Left ventricle myocardium inferior (tissue), 1 donor: ENCODE measurements at places on chromosomes 4 and X. TPM values are rescaled to one million over a fixed set of nuclear protein-coding genes. Genes with fewer than 3 reads are reported as not detected.

- DNase-seq: no peak
Observed at GRCh38 chrX:14594521-14594920, 65.2 kb downstream of the GLRA2 start.

GRCh38 chrX:91331476-91331875, 103.2 kb upstream of the PABPC5 start:
- no peak for DNase-seq

DNA sequence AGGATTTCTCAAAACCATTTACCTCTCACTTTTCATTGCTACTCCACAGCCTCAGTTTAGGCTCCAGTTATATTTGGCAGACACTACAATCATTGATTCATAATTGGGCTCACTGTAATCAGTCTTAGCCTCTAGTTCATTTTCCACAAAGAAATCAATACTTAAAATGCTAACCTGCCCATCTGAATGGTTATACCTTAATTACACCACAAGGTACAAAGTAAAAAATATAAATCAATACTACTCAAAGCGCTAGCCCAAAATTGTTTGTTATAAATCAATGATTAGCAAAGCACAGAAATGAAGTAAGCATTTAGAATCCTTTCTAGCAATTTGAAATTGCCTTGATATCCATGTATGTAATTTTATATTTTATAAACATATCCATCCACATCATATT, 222.6 kb upstream of the NDST3 start:
- no peak for DNase-seq

DNA sequence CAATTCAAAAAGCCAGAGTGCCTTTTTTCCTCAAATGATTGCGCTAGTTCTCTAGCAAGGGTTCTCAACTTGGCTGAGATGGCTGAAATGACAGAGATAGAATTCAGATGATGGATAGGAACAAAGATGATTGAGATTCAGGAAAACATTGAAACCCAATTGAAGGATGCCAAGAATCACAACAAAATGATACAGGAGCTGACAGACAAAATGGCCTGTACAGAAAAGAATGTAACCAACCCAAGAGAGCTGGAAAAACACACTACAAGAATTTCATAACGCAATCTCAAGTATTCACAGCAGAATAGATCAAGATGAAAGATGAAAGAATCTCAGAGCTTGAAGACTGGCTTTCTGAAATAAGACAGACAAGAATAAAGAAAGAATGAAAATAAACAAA, 51.7 kb upstream of the MMAA start:
- no peak for DNase-seq

Gene SAP30
- 16.5 TPM for total RNA-seq

Gene ADH1A
- total RNA-seq: 0.36 TPM

Gene HSFX1
- 3.0 TPM for total RNA-seq

Gene CFAP99
- total RNA-seq: not detected

Gene XG
- 0.63 TPM for total RNA-seq
